ENCODE measurements at places on chromosomes 2 and 18.

DNA sequence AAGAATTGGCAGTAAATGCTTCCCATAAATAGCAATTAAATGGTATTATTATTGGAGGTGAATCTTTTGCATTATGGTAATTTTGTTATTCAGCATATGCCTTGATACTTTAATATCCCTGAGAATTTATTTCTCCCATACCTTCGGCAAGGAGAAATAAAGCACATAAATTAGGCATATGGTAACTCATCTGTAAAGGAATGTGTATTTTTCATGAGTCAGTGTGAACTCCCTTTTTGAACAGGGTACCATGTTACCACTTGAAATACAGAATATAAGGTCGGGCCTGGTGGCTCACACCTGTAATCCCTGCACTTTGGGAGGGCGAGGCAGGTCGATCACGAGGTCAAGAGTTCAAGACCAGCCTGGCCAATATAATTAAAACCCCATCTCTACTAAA lies 18.4 kb downstream of the METTL21A start:
- no peak for DNase-seq

DNA sequence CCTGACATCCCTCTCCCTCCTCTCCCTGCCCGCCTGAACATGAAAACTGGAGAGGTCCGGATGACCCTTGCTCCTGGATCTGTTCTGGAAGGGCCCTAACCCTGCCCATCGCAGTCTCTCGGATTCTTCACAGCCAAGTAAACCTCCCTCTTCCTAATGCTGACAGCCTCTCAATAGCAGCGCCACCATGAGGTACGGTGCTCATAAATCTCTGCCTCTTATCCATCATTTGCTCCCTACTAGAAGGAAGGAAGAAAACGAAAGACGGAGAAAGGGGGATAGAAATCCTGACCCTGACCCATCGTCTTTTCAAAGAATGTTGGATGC lies 257.9 kb downstream of the BCL11A start:
- no peak for DNase-seq

GRCh38 chr18:31100436-31101182 lies 1.6 kb downstream of the DSC2 start:
- DNase-seq = no peak

- no peak for DNase-seq
Measured at GRCh38 chr2:231312066-231312465, 83.4 kb upstream of the B3GNT7 start.

DNA sequence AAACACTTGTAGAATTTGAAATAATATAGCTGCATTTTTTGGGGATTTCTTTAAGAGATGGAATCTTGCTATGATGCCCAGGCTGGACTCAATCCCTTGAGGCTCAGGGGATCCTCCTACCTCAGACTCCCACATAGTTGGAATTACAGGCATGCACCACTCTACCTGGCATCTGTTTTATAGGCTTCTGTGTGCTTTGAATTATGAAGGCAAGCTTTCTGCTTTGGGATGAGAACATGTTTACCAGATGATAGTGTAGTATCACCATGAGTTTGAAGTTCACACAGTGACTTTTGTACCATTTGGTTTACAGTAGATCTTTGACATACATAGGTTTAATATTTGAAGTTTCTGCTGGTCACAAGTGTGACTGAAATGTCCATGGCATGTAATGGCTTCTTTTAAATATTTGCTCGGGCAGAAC lies 10.7 kb downstream of the CNOT11 start:
- no peak for DNase-seq

- DNase-seq = peak; percentile 6
Measured at GRCh38 chr2:23703583-23704385, 223.1 kb downstream of the ATAD2B start.

- peak; percentile 90 for DNase-seq
Measured at GRCh38 chr2:30147715-30148610, 1.2 kb downstream of the YPEL5 start.

DNA sequence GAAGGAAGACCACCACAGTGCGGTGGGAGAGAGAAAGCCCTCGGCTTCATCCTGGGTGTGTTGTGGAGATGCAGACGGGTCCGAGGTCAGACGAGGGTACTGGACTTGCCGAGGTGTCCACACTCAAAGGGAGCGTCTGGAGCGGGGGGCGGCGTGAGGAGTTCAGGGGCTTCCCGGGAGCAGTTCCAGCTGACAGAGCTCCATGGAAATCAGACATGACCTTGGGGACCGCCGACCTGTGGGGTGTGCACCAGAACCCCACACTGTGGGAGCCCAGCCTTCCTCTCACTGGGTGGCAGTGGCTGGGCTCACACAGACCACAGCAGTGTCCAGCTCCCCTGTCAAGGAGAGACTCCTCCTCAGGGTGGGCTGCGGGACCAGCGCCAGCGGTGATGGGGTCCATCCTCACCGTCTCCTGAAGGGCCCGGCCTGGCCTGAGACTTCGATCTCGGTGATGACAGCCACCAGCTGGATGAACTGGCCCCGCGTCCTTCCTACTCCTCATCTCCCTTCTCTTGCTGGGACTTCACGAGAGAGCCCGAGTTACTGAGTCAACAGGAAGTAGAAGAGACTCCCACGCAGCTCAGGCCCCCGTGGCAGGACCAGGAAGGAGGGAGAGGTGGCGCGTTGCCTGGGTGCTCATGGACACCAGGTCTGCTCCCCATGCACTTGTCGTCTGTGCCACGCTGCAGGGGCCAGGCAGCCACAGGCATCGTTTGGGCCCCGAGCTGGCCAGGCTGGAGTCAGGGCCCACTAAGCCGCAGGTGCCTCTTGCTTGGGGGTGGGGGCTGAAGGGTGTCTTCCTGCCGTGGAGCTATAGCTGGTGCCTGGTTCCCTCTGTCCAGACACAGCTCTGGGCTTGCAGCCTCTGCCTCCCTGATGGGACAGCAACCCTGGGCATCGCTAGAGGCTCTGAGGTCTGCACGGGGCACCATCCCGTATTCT lies 101.9 kb upstream of the CTDP1 start:
- peak; percentile 43 for DNase-seq

DNA sequence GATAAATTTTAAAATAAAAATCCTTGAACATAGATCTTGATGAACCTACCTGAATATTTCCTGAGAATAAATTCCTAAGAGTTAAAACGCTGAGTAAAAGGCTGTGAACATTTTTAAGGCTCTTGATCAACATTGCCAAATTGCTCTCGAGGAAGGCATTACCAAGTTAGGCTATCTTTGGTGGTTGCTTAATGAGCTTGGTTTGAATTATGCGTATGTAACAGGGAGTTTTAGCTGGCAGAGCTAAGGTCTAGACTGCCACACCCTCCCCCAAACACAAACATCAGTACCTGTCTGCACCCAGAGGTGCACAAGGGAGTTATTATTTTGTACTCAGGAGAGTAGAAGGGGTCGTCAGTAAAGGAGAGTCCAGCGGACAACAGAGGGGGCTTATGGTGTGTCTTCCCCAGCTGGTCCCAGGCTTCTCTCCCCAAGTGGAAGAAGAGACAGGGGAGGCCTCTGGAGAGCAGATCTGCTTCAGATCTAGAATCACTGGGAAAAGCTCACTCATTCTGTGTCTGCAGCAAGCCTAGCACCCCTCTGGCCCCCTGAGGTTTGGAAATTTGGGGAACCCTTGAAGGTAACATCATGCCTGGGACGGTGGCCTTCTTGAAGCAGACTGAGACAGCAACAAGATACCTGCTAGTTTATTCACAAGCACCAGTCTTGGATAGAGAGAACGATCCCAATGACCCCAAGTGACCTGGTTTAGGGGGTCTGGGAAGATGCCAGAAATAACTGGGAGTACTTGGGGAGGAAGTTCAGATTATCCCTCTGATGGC lies 197.2 kb upstream of the ID2 start:
- no peak for DNase-seq

DNA sequence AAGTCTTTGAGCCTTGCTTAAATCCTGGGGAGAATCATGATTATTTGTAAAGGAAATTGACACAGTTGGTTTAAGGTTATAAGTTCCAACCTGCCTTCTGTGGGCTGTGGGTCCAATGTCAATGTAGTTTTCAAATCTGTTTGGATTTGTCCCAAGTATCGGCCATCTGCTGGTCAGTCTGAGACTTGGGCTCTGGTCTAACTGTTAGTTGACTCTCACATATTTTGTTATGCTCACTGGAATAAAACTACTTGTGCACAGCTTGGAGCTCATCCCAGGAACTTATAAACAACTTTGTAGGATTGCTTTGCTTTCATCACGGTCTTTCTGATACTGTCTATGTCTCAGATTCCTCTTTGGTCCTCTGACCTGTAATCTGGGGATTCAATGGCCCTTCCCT lies 1026.2 kb upstream of the ZEB2 start:
- no peak for DNase-seq

DNA sequence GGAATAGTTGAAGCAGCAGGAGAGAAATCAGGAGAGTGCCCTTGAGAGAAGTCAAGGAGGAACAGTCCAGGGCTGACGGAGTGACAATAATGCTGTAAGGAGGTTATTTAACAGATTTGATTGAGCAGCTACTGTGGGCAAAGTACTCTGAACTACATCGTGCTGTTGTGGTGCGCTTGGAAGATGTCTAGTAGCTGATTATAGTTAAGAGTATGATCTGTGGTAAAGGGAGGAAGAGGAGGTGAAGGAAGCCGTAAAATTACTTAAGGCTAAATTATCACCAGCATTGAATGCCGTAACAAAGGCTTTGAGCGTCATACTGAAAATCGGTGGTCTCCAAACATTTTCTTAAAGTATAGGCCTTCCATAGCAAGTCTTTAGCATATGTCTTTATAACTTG lies 4.5 kb downstream of the PCBP1 start:
- no peak for DNase-seq

Measured in dorsolateral prefrontal cortex (tissue), 122 donors.